ENCODE measurements at places on chromosomes 6 and 20.

GRCh38 chr6:169960521-169960885 is 209.1 kb downstream of the ERMARD start:
- DNase-seq = no peak

DNA sequence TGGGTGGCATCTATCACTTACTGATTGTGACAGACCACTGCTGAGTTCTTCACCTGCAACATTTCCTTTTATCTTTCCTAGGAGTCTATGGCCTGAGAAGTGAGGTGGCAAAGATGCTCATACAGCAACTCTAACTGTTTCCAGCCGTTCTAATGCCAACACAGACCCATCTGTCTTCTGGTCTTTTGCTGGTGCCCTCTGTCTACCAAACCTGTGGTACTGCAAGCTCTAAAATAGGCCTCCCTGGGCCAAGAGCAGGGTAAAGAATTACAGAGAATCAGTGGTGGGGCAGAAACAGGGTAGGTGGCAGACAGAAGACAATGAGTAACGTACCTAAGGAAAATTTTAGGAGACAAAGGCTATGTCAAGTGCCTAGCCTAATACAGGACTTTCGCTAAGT is 611.0 kb upstream of the FLRT3 start:
- no peak for DNase-seq

DNA sequence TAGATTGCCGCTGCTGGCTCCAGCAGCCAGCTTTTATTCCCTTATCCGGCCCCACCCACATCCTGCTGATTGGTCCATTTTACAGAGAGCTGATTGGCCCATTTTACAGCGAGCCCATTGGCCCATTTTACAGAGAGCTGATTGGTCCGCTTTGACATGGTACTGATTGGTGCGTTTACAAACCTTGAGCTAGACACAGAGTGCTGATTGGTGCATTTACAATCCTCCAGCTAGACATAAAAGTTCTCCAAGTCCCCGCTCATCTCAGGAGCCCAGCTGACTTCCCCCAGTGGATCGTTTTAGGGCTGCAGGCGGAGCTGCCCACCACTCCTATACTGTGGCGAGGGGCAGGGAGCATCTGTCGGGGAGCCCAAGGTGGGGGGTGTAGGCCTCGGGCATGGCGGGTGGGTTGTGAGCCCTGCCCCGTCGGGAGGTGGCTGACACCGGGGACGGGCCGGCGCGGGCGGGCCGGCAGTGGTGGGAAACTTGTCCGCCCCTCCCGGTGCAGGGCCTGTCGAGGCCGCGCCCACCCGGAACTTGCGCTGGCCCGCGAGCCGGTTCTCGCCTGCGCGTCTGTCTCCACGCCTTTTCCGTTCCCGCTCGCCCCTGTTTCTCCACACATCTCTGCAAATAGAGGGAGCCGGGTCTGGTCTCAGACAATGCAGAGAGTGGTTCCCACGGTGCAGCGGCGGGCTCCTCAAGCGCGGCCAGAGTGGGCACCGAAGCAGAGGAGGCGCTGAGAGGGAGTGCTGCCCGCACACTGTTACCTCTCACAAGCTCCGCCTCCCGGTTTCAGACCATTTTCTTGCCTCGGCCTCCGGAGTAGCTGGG is 86.1 kb upstream of the STMND1 start:
- no peak for DNase-seq

- no peak for DNase-seq
These were observed at the start of gene TUBB1 for GRCh38 chr20:59019217-59019616. TSS of gene TUBB1 (plus strand) at chr20:59019429. CDS start at chr20:59019523, 94 bp downstream.
